ENCODE measurements at places on chromosomes 5 and 9.

DNA sequence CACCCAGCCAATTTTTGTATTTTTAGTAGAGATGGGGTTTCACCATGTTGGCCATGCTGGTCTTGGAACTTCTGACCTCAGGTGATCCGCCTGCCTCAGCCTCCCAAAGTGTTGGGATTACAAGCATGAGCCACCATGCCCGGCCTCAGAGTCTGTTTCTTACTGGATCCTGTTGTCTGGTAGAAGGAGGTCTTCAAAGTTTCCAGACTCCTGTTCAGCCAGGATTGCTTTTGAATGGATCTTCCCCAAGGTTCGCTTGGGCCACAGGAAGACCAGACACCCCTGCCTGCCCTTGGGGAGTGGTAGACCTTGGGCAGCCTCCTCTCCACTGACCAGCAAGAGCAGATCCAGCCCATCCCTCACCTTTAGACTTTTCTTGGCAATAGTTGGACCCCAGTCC is 7.6 kb upstream of the LCN2 start:
- DNase-seq = no peak

DNA sequence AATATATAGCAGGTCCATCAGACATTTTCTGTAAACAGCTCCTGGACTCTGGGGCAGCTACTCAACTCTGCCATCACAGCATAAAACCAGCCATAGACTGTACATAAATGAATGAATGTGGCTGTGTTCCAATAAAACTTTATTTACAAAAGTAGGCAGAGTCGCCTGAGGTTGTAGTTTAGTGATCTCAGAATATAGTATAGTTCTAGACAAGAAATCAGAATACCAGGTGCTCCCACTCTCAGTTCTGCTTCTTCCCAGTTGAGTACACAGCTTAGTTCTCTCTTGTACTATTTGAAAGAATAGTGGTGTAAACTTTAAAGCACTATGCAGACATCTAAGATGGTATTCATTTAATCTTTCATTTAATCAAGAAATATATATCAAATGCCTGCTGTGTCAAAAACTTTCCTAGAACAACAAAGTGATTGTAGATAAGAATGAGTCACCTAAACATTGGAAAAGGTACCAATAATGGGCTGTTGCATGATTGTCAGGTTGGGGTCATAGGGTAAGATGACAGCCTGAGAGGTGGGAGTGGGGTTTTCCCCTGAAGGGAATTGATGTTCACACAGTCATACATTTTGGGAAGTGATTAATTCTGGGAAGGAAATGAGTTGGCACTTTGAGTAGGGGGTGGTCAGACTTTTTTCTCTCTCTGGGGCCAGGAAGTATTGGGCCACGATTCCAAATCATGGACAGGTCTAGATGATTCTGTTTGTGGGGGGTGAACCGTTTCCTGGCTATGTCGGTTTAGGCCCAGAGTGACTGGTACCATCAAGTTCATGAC is 37.0 kb downstream of the TNFSF8 start:
- no peak for DNase-seq

DNA sequence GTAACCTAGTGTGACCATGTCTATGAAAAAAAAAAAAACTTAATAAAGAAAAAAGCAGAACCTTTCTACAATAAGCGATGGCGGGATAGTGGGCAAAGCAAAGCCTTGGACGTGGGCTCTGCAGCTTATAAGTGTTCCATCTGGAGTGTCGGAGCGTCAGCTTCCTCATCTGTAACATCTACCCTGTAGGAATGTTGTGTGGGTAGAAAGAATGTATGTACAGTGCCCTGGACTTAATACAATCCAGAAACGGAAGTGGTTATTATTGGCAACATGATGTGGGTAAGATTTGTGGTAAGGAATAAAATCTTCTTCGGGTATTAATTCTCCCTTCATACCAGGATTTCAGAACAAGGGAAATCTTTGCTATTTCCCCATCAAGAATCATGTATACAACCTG is 66.5 kb downstream of the SEMA5A start:
- no peak for DNase-seq

- DNase-seq = peak; percentile 88
These were observed at the start of gene RORB for GRCh38 chr9:74496819-74497747. Gene RORB, plus strand, starts transcription at chr9:74497335. Its CDS starts 642 bp downstream, at chr9:74497977.

DNA sequence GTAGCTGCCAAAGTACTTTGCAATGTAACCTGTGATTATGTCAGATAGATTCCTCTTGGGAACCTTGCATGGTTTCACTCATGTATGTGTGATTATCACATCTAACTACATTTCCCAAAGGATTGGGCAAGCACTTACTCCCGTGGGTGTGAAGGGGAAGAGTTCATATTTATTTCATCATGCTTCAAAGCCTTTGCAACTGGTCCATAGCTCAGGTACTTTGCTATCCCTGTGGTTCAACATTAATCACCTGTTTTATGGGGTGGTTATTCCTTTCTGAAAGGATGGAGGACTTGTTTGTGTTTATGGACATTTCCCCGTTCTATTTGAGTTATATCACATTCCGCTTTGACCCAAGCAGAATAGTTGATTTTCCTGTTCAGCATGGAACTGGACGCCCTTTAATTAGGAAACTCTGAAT is 13.6 kb upstream of the ERMP1 start:
- DNase-seq = no peak

GRCh38 chr9:119195521-119195920 is 173.7 kb downstream of the BRINP1 start:
- no peak for DNase-seq

GRCh38 chr9:38079461-38080031 is 10.5 kb upstream of the SHB start:
- no peak for DNase-seq

GRCh38 chr9:27528886-27529315 is 713 bp downstream of the MOB3B start:
- DNase-seq = no peak

DNA sequence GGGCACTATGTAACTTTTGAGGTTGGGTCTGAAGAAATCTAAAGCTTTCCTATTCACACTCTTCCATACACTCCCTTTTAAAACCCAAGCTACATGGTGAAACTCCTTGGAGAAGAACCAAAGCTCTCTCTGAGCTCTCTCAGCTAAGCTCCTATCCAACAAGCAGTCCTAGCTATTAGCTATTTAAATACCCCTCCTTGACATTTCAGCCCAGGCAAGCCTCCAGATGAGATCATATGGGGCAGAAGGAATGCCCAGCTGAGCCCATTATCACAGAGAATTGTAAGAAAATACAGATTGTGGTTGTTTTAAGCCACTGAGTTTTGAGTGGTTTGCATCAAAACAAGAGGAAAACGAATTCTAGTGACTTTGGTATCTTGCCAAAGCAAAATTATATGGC is 15.2 kb downstream of the HSPB3 start:
- DNase-seq = no peak

- DNase-seq = no peak
These were observed 21.0 kb upstream of the FOXE1 start for GRCh38 chr9:97831843-97832636.

GRCh38 chr5:153517241-153517611 is 26.8 kb downstream of the GRIA1 start:
- DNase-seq = no peak

GRCh38 chr5:142287096-142287972 is 37.5 kb downstream of the SPRY4 start:
- no peak for DNase-seq

GRCh38 chr5:154179846-154180710 is 10.5 kb upstream of the GALNT10 start:
- DNase-seq = peak; percentile 26

DNA sequence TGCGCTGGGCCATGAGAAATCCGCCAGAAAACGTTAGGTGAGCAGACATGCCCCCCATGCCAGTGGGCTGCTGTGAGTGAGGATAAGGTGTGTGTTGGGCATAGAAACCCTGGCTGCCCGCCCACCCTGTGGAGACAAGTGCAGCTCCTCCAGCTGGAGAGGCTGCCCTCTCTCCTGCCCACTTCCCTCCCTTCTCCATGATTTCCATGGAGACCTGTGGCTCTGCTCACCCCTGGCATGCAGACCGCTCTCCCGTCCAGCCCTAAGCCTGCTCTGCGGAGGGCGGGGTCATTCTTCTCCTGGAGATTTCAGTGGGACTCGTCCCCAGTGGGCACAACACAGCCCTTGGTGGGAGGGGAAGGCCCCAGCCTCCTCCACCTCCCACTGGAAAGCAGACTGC is 133.0 kb upstream of the FAM120A start:
- DNase-seq = peak; percentile 37

GRCh38 chr5:160675988-160676387 is 176.0 kb downstream of the ATP10B start:
- no peak for DNase-seq

GRCh38 chr9:106529616-106530015 is 333.4 kb upstream of the ZNF462 start:
- DNase-seq = no peak

Data from NCI-H1092 (cell line).